ENCODE measurements at places on chromosomes 12 and 14.

- DNase-seq: no peak
Observed at GRCh38 chr12:89306827-89307473, 45.4 kb downstream of the DUSP6 start.

- DNase-seq: no peak
Observed at GRCh38 chr12:88585077-88585476, 4.8 kb upstream of the KITLG start.

- DNase-seq: no peak
Observed at GRCh38 chr14:20714593-20715250, 26.2 kb downstream of the ANG start.

GRCh38 chr14:92651106-92651757, 97.2 kb downstream of the LGMN start:
- DNase-seq: no peak

DNA sequence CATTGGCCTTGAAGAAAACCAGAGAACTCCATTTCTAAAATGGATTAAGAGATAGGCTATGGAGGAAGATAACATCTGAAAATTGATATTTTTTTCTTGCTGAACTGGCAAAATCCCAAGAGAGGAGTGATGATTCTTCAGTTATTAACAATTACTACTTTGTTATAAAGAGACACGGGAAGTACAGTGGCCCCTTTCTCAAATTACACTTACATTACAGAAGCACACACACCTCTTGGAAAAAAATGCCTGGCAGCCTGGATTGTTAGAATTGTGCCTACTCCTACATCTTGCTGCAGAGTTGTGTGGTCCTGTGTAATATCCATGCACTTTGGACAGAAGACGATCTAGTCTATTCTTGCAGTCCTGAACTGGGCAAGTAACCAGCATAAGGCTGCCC, 71.7 kb downstream of the TGFB3 start:
- DNase-seq: no peak

- DNase-seq: peak; percentile 16
Observed at GRCh38 chr12:112978163-112979040, at the start of gene OAS2. Gene OAS2, plus strand, starts transcription at chr12:112978519. Its CDS starts 90 bp downstream, at chr12:112978609.

GRCh38 chr12:6373022-6373787, 2.2 kb downstream of the SCNN1A start:
- no peak for DNase-seq

DNA sequence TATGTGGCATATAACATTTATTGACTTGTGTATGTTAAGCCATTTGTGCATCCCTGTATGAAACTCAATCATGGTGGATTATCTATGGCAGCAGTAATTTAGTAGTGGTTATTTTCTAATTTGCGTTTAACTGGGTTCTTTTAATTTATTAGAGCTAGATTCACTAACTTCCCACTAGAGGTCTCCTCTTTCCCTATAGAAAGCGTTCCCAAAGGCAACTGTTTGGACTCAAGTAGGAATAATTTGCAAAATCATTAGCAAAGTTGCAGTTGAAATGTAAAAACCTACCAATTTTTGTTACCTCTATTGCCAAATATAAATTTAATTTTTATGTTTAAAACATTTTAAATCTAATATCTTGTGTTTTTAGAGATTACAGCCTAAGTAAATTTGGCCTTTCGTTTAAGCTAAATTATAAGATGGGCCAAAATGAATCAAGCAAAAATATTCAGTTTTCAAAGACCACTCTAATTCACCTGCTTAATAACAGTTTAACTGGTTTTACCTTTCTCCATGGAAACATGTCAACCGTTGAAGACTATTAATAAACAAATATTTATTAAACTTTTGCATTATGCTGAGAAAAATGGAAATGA, 6.0 kb downstream of the DMAC2L start:
- DNase-seq: no peak

DNA sequence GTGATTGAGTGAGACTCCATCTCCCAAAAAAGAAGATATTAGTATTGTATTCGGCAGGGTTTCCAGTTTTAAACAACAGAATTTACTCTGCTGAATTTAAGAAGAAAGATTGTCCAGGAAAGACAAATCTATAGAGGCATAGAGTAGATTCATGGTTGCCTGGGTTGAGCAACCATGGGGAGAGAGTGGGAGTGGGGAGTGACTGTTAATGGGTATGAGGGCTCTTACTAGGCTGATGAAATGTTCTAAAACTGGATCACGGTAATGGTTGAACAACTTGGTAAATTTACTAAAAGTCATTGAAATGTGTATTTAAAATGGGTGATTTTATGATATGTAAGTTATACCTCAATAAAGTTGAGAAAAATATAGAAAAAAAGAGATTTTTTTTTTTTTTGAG, 13.9 kb upstream of the C12orf76 start:
- no peak for DNase-seq
